ENCODE measurements at places on chromosomes 4 and X.

DNA sequence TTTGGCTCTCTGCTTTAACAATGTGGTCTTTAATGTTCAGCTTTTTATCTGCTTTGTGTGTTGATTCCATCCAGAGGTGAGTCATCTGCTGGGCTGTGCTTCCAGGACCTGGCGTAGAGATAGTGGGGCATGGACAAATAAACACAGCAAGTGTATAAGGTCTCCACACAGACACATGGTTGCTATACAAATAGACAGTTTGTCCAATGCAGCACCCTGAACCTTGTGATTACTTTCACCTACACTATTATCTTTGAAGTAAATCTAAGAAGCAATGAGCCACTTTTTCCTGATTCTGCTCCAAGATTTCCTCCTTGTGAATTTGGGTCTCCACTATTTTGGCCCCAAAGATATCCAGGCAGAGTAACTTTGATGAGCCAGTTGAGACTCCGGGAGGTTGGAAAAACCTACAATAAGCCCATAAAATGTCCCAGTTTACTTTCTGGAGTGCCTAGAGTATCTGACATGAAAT is 12.1 kb downstream of the PPARGC1A start:
- no peak for DNase-seq

GRCh38 chrX:3181846-3182245 is 140.6 kb downstream of the ARSF start:
- no peak for DNase-seq

DNA sequence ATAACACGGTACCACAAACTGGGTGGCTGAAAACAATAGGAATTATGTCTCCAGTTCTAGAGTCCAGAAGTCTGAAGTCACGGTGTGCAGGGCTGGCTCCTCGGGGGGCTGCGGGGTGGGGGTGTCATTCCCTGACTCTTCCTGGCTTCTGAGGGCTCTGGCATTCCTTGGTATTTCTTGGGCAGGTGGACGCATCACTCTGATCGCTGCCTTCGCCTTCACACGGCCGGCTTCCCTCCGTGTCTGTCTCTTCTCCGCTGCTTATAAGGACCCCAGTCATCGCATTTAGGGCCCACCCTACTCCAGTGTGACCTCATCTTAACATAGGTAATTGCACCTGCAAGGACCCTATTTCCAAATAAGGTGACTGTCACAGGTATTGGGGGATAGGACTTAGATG is 134.6 kb downstream of the CPZ start:
- no peak for DNase-seq

DNA sequence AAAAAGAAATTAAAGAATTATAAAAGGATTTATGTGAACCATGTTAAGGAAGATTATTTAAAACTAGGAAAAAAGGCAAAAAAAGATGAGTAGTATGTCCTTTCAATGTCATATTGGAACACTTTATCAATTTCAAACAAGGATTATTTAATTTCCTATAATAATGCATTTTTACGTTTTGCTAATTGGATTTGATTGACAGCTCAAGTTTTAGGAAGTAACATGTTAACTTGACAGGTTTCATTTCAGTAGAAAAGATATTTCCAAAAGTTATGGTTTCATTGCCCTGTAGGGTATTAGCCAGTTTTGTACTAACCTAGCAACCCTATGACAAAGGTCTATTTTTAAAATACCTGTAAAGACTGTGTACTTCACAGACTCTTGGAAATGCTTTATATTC is 379.6 kb upstream of the ZFP42 start:
- no peak for DNase-seq

DNA sequence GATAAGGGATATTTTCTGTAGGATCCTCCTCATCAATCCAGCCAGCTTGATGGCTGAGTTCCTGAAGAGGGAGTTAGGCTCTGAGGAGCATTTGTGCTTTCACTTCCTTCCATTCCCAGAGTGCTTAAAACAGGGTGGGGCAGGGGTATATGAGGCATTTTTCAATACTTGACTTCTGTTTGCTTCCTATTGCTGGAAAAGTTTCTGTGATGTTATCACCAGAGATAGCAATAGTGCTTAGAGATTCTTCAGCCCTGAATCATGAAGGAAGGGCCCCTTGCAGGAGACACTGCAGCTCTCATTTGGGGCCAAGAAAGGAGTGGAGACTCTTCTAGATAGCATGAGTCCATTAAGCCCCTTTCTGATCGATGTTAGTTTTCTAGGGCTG is 166.7 kb upstream of the RPS6KA3 start:
- no peak for DNase-seq

DNA sequence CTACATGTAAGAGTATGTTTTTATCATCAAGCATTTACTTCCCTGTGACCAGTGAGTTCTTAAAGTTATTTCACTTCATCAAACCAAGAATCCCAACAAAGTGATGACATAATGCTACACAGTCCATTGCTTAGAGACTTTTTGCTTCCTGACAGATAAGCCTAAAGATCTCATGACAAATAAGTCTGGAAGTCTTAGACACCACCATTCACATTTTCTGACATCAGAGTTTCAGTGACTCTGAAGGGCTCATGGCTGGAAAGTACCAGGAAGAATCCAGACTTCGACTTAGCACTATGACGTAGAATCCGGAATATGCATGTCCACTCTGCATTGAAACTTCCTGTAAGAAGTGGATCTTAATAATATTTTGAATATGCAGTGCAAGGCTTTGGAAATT is 53.7 kb downstream of the CLDN22 start:
- no peak for DNase-seq

DNA sequence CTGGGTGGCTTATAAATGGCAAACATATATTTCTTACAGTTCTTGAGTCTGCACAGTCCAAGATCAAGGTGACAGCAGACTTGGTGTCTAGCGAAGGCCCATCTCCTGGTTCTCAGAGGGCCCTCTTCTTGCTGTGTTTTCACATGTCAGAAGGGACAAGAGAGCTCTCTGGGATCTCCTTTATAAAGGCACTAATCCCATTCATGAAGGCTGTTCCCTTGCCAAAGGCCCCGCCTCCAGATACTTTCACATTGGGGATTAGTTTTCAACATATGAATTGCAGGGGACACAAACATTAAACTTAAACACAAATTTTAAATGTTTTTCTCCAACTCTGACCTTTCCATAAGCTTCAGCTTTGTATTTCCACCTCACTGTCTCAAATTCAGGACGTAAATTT is 1135.0 kb upstream of the TENM3 start:
- DNase-seq = no peak

DNA sequence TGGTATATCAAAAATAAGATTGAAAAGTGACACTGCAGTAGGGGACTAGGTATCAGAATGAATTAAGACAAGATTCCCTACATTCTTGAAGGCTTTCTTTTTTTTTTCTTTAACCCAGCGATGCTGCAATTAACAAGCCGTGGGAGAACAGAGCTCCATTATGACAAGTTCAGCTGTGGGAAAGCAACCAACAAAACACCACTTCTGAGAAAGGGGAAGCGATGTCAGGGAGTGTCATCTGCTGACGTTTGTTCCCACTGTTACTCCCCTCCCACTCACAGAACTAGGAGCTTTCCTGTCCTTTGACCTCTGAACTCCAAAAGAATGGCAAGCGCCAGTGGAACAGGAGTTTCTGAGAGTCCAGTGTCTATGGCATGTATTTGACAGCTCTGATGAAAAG is 90.2 kb upstream of the SLITRK2 start:
- no peak for DNase-seq

GRCh38 chr4:152974468-152975379 is 38.6 kb downstream of the FHDC1 start:
- no peak for DNase-seq

- no peak for DNase-seq
Observed at GRCh38 chr4:140296335-140297220, 76.9 kb upstream of the SCOC start.

GRCh38 chrX:74286950-74287740 is 16.8 kb upstream of the ZCCHC13 start:
- DNase-seq = no peak

- no peak for DNase-seq
Observed at GRCh38 chr4:7285244-7286094, 93.1 kb downstream of the SORCS2 start.

GRCh38 chr4:162683659-162684370 is 482.9 kb downstream of the NAF1 start:
- no peak for DNase-seq

DNA sequence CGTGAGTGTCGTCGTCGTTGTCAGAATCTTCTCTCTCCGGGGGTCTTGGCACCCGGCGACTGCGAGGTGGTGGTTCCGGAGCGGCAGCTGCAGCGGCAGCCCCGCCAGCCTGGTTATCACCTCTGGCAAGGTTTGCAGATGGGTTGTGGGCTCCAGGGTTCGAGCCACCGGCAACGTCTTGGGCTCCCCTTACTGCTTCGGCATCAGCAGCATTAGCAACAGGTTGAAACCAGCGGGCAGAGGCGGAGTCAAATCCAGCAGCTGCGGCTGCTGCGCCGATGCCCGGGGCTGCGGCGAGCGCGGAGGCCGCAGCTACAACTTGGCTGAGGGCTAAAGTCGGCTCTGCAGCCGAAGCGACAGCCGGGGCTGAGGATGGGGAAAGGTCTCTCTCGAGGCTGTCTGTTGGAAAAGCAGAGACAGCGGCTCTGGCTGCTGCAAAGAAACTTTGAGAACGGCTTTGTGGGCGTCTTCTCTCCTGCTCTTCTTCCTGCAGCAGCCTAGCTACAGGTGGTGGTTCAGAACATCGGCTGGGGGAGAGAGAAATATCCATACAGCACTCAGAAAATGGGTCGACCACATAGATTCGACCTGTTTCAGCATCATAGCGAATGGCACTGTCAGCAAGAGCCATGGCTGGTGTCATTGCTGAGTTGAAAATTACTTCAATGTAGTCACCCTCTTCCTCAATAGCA is 3.6 kb downstream of the IRS4 start:
- no peak for DNase-seq

GRCh38 chrX:31036895-31037294 is 34.9 kb downstream of the FTHL17 start:
- DNase-seq = no peak

- no peak for DNase-seq
Observed at GRCh38 chr4:135485371-135485770, 1283.8 kb upstream of the PABPC4L start.

DNA sequence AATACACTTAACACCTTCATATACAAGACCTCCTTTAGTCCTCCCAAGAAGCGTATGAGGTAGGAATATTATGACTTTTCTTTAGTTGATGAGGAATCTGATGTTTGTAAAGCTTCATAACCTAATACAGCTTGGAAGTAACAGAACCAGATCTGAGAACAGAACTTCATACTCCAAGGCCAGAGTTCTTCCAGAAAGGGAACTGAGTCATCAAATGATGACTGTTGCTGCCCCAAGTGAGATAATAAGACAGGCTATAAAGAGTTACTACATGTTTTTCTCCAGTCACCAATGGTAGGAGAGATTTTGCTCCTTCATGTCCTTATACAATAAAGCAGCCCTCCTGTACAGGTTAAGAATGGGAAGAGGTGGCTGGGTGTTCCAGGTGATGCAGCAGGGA is 74.3 kb upstream of the ANXA3 start:
- no peak for DNase-seq

DNA sequence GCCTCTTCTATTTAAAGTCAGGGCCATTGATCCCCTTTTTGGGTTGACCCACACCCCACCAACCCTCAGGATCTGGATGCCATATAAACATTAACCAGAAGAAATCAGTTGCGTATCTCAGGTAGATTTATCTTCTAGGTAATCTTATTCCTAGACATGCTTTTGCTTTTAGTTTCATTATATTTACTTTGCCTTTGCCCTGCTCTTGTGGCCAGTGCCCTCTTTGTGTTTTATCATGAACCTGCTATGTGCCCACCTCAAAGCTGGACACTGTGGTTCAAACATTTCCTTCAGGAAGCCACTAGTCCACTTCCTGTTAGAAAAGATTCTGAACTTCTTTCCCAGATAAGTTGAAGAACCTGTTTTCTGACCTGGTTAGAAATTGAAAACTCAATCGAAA is 117.4 kb upstream of the EDNRA start:
- DNase-seq = no peak

DNA sequence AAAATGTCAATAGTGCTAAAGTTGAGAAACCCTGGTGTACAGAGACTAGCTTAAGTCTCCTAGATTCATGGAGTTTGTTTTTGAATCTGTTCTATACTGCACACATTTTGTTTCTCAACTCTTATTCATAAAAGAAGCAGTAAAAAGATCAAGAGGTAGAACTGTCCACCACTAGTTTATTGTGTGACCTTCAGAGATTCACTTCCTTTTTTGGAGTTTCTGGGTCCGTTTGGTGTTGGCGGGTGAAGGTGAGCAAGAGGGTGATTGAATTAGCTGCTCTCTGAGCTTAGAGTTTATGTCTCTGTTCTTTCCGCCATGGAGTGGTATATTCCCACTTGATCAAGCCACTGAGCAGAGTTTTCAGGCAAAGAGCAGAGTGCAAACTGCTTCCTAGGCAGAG is 21.4 kb upstream of the PLAC1 start:
- DNase-seq = no peak

DNA sequence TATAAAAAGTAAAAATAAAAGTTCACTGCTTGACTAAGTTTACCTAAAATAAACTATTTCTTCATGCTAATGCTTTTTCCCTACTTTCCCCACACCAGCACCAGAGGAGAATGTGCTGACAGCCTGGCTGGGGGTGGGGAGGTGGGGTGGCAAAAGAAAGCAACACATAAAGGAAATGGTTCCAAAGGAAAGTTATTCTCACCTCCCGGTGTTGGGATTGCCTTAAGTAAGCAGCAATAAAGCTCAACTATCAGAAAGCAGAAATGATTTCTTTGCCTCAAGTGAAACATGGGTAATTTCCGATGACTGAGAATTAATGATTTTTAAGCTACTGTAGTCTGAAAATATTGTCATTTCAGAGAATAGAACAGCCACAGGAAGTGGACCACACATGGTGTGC is 84.5 kb upstream of the DKK2 start:
- DNase-seq = no peak

- DNase-seq = no peak
Observed at GRCh38 chrX:137563681-137564651, 2.0 kb upstream of the ZIC3 start.

DNA sequence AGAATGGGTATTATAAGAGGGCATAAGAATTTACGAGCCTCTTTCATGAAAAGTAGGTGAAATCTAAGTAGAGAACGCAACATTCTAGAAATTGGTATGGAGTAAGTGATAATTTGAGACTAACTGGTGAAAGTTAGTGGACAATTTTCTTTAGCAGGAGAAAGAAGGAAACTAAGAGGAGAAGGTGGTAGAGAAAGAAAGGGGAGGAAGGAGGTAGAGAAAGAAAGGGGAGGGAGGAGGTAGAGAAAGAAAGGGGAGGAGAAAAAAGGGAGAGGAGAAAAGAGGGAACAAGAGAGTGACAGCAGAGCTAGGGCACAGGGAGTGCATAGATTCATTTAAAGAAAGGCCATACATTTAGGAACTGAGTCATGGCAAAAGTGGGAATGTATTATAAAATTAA is 94.1 kb downstream of the RNF150 start:
- no peak for DNase-seq

DNA sequence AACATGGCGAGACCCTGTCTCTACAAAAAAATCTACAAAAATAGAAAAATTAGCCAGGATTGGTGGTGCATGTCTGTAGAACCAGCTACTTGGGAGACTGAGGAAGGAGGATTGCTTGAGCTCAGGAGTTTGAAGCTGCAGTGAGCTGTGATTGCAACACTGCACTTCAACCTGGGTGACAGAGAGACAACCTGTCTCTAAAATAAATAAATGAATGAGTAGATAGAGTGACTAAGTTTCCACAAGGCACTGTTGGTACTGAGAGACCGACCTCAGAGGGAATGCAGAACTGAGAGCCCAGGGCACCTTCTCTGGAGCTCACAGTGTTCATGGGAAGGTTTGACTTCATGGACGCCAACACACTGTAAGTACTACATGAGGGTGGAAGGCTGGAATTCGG is 26.7 kb upstream of the ARSD start:
- no peak for DNase-seq

All from stimulated activated CD8-positive, alpha-beta memory T cell treated with anti-CD3 and anti-CD28 coated beads, Interleukin-2, amount 100 ng/mL, for 1 hour (primary cell).